ENCODE measurements at places on chromosomes 16 and 17.
A peak's percentile ranks its signal among the peaks of the same experiment; 100 is the strongest.

- DNase-seq, result no peak
Observed at GRCh38 chr16:30649725-30650368, 913 bp upstream of the PRR14 start.

- DNase-seq, result no peak
Observed at GRCh38 chr16:1654505-1655268, 23.4 kb upstream of the JPT2 start.

- peak; percentile 90 for DNase-seq
Observed at GRCh38 chr17:57902800-57903759, 52.1 kb downstream of the CUEDC1 start.

DNA sequence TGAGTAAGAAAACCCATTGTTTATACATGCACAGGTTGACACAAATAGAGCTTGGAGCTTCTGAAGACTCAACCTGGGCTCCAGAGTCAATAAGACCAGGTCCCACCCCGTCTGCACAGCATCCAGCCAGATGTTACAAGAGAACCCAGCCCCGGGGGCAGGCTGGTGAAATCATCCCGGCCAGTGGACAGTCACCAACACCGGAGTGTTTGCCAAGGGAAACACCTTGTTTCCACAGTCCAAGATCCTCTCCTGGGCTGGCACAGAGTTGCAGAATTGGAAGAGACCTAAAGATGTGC is 90.3 kb downstream of the RAB11FIP4 start:
- DNase-seq, result no peak

GRCh38 chr16:85608887-85609286 is 4.2 kb upstream of the GSE1 start:
- no peak for DNase-seq

DNA sequence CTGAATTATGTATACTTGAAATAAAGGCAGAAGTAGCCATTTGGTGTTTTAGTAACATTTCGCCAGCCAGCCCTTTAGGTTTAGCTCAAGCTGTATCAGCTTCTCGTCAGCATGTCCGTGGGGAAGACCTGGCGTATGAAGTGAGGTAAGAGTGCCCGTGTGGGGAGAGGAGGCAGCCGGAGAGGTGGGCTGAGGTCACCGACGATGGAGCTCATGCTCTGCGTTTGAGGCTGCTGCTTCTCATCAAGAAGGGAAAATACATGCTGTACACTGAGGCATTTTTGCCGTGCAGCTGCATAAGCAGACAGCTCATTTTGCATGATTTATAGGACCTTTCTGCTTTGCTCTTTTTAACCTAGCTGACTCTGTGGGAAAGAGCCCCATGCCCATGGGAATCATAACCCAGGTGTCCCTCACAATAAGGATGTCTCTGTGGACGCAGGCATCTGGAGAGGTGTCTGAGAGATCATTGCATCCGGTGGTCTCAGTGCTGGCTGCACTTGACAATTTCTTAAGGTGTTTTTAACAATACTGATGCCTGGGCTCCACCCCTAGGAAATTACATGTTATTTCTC is 179.1 kb downstream of the ABCC12 start:
- no peak for DNase-seq

- no peak for DNase-seq
Observed at GRCh38 chr17:2964370-2964769, 99.0 kb downstream of the OR1D5 start.

- no peak for DNase-seq
Observed at GRCh38 chr17:68526548-68526947, 14.3 kb downstream of the PRKAR1A start.

GRCh38 chr16:55222486-55222885 is 101.5 kb upstream of the IRX6 start:
- DNase-seq, result no peak

- no peak for DNase-seq
Observed at GRCh38 chr17:76934561-76935320, 66.5 kb downstream of the MGAT5B start.

DNA sequence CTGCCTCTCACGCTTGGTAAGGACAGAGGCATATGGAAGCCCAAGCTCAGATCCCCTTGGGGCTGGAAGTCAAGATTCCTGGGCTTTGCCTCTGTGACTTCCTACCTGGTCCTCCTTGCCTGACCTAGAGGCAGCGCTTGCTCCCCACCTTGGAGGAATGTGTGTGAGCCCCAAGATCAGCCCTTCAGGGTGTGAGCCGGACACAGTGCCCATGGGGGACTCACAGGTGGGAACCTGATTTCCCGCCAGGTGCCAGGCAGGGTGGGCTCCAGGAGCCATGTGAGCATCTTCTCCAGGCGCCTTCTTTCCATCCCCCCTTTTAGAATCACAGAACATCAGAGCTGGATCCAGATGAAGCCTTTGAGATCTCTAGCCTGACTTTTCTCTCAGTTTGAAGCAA is 10.2 kb downstream of the CD300LG start:
- no peak for DNase-seq

- no peak for DNase-seq
Observed at GRCh38 chr16:64996641-64997040, 125.2 kb downstream of the CDH11 start.

- peak; percentile 68 for DNase-seq
Observed at GRCh38 chr16:2008009-2008526, 1.6 kb downstream of the ZNF598 start.

DNA sequence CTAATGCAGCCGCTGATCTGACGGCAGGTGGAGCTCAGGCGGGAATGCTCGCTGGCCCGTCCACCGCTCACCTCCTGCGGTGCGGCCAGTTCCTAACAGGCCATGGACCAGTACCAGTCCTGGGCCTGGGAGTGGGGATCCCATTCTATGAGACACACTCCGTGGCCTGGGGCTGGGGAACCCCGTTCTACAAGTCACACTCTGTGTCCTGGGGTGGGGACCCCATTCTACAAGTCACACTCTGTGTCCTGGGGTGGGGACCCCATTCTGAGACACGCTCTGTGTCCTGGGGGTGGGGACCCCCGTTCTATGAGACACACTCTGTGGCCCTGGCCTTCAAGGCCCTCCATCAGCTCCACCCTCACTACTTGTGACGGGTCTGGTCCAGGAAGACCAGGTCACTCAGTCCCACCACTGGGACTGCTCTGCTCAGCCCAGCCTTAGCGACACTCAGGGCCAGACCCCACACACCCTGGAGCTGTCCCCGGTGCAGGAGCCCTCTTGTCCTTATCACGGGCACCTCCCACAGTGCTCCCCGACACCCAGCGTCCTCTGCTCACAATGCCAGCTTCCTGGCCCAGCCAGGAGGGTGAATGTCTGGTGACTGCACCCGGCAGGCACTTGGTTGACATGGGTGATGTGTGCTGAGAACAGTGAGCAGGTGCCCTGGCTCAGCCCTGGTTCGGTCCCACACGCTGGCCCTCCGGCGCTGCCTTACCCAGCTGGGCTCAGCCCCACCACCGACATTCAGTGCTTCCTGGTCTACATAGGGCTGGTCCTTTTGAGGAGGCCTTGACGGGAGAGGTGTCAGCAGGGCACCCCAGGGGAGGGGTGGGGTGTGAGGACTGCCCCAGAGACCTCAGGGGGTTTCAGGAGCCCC is 89.1 kb downstream of the TBC1D16 start:
- DNase-seq, result no peak

- no peak for DNase-seq
Observed at GRCh38 chr16:55214974-55215494, 109.0 kb upstream of the IRX6 start.

DNA sequence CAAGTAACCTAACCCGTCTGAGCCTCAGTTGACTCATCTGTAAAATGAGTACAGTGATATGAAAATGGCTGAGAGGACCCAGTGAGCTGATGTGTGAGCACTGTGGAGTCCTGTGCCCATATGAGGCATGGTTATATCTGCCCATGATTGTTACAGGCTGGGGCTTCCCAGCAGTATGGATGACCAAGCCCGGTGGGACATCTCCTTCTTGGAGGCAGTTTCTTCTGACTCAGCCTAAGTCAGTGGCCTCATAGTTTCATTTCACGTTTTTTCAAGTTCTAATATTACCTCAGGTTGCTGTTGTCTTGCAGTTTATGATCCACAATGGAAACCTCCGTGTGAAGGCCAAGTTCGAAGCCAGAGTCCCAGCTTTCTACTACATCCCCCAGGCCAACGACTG is 4.8 kb downstream of the ADAP2 start:
- DNase-seq, result no peak

DNA sequence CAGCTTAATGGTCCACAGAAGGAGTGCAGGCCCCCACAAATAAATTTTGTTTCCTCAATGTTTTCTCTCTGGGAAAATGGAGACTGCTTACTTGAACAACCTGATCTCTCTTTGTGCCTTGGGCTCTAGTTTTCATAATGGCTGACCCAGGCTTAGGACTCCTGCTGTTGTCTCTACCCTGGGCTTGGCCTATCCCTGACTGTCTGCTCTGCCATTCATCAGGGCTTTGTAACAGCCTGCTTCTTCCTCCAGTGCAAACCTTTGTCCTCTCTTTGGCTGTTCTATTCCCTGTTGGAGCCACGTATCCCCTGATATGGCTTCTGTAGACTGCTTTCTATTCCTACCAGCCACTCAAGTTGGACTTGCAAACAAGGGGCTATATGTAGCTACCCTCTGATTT is 139.8 kb downstream of the SHISA9 start:
- no peak for DNase-seq

DNA sequence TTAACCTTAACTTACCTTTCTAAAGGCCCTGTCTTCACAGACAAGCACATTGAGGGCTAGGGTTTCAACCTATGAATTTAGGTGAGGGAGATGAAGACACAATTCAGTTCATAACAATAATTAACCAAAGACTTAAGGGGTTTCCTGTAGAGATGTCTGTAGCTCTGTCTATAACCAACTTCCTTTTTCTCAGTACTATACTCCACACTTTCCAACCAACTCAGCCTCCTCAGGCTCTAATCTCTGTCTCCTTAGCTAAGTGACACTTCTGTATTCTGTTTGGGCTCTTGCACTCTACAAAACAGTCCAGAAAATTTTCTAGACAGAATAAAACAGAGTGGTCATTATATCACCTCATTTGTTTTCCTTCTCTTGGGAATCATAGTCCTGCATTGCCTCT is 25.8 kb downstream of the CAPNS2 start:
- no peak for DNase-seq

GRCh38 chr17:39527220-39527813 is 66.0 kb downstream of the CDK12 start:
- peak; percentile 41 for DNase-seq
